ENCODE measurements at places on chromosomes 7 and 10.

- no peak for DNase-seq
Observed at GRCh38 chr7:71574153-71574860, 442.4 kb downstream of the GALNT17 start.

DNA sequence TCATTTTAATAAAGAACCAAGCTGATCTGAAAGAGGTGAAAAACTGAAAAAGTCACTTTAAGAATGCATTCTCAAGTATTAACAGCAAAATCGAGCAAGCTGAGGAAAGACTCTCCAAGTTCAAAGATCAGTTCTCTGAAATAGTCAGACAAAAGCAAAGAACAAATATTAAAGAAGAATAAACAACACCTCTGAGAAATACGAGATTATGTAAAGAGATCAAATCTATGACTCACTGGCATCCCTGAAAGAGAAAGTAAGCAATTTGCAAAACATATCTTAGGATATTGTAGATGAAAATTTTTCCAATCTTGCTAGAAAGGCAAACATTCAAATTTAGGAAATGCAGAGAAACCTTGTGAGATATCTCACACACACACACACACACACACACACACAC is 138.4 kb upstream of the HGF start:
- DNase-seq: no peak

DNA sequence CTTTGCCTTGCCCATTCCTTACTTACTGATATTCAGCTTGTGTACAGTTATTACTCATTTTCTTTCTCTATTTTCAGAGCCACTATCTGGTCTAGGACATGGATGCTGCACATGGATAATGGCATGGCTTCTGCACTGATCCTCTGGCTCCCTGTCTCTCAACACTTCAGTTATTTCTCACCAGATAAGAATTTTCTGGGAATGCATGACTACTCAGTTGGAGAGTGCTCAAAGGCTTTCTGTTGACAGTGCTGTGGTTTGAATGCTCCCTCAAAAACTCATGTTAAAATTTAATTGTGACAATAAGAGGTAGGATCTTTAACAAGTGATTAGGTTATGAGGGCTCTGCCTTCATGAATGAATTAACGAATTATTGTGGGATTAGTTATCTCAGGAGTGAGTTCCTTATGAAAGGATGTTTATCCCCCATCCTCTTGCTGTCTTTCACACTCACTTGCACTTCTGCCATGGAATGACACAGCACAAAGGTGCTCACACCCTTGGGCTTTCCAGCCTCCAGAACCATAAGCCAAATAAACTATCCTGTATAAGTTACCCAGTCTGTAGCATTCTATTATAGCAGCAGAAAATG is 16.1 kb upstream of the PIK3CG start:
- no peak for DNase-seq

- no peak for DNase-seq
Observed at GRCh38 chr7:1397491-1398327, 61.6 kb downstream of the MICALL2 start.

DNA sequence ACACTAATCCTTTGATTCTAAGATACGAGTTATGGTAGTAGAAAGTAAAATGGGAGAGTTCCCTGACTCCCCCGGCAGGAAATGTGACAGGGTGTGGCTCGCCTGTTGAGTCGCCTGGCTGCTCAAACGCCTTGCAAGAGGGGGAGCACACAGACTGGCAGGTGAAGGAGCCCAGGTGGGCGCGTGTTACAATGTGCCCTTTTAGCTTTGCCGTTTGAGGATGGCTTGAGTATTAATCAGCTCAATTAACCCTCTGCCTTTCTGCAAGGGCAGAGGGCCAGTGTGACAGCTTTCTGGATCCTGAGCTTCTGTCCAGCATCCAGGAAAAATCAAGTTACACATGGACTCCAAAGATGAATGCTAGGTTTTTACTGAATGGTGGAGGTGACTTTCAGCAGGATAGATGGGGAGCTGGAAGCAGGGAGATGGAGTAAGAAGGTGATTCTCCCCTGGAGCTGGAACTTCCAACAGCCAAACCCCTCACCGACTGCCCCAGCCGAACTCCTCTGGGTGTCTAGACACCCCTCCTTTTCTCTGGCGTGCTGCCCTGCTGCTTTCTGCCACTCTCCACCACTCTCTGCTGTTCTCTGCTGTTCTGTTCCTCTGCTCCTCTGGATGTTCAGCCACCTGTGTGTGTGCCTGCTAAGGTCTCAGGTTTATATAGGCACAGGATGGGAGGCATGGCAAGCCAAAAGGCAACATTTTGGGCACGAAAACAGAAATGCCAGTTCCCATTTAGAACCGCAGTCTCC is 548.8 kb upstream of the KCND2 start:
- DNase-seq: no peak

DNA sequence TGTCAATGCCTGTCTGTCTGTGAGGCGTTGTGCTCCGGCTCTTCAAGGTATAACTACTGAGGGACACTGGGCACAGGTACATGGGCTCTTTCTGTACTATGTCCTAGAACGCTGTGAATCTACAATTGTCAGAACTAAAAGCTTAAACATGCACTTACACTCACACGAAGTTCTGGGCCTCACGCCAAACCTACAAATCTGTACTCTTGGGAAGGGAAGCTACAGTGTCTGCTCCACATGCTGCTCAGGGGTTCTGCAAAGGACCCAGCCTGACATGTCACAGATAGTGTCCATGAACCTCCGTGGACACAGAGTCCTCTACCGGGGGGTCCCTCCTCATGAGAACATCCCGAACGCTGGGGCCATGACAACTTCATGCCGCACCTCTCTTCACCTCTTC is 268.7 kb downstream of the WDR37 start:
- no peak for DNase-seq

DNA sequence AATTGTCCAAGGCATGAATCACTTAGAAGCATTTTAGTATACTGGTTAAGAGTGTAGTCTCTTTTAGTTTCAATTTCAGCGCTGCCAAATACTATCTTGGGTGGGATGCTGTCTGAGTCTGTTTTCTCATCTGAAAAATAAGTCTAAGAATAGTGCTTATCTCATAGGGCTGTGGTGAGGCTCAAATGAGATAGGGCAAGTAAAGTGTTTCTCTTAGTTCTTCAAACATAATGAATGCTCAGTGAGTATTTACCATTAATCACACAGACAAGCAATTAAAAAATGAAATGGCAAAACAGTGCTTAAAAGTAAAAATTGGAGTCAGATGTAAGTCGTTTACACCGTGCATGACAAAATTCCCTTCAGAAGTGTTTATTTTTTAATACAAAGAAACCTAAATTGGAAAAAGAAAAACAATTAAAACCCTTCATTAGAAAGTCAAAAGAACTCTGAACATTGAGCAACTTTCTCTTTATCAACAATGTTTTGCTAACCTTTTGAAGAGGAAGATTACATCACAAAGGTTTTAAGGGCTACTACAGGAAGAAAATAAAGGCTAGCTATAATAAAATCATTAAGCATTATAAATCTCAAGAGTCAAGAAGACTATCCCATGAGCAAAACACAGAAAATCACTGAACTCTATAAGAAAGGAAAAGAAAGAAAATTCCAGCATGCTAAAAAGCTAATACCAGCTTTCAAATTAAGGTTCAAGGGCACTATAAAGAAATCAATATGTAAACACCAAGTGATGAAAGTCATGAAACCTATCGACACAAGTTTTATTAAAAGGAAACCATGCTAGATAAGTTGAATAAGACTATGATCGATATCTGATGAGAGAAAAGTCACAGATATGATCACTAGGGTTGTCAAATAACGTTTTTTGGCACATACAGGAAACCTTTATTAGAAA is 45.6 kb upstream of the C1GALT1 start:
- DNase-seq: no peak

DNA sequence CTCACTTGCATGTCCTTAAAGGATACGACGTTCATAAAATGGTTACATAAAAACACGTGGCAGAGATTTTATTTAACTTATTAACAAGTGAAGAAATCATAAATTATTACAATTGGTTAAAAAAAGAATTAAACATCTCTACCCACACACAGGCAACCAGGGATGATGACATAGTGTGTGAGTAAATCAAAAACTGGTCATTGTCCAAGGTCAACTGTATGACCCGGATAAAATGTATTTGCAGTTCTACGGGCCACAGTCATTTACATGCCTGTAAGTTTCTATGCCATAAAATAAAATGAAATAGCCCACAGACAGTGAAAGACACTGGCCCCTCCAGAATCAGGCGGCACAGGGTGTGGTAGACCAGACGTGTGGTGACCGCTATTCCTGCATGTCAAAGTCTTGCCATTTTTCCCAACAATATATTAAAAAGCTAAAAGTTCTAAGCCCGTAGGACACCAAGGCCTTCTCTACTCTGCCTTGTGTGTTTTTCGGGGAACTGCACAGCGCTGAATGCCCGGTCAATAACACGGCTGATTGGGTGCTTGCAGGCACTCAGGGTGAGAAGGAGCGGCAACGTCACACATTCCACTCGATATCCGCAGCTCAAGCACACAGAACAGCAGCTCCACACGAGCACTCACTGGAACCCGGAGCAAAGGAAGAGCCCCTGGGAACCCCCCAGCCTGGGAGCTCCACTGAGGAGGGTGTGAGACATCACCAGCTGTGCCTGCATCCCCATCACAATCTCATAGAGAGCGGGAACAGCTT is 143.3 kb upstream of the PPP2R2D start:
- DNase-seq: no peak

- DNase-seq: no peak
Observed at GRCh38 chr7:12889391-12889790, 202.0 kb downstream of the ARL4A start.

- DNase-seq: no peak
Observed at GRCh38 chr10:89655722-89656121, 10.7 kb upstream of the PANK1 start.

- DNase-seq: no peak
Observed at GRCh38 chr7:109343678-109344077, 774.0 kb downstream of the DNAJB9 start.

DNA sequence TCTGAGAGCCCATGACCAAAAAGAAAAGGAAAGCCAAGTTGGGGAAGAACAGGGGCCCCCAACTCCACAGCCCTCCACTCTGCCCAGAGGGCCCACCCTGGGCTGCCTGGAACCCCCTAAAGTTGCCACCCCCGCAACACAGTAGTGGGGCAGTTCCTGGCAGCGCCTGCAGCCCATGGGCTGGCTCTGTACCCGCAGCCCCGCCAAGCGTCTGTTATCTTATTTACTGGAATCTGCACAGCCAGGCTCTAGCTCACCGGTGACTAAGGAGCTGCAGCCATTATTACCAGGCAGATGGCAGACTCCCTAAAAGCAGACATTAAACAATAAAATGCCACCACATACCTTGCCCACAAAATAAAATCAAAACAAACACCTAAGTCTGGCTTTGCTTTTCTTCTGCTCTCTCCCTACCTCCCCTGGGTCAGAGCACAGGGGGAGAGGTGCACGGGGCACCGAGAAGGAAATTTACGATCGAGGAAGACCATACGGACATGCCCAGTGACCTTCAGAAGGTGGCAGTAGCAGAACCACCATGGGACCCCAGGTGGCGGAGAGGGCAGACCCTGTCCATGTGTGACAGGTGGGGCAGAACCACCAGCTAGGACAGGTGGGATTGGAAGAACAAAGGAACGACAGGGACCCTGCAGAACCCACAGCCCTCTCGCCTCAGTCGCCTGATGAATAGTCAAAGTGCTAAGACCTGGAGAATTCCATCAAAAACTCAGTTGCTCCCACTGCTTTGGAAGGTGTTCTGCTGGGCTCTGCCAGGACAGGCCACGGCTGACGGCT is 66.3 kb downstream of the PRKAG2 start:
- peak; percentile 72 for DNase-seq

- DNase-seq: no peak
Observed at GRCh38 chr10:65581426-65582026, 1344.3 kb upstream of the LRRTM3 start.

DNA sequence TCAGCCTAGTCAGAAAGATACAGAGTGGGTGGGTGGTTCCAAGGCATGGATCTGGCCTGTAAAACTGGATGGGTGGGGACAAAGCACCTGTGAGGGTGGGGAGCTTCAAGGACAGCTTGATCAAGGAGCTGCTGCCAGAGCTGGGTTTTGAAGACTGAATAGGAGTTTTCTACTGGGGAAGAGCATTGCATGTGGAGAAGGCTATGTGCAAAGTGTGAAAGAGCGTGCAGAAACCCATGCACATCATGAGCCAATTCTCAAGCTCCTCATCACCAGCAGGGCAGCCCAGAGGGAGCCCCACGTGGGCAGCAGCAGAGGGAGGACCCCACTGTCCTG is 58.6 kb downstream of the PDGFA start:
- no peak for DNase-seq

GRCh38 chr7:101562531-101563197 is 66.4 kb downstream of the MYL10 start:
- DNase-seq: no peak

DNA sequence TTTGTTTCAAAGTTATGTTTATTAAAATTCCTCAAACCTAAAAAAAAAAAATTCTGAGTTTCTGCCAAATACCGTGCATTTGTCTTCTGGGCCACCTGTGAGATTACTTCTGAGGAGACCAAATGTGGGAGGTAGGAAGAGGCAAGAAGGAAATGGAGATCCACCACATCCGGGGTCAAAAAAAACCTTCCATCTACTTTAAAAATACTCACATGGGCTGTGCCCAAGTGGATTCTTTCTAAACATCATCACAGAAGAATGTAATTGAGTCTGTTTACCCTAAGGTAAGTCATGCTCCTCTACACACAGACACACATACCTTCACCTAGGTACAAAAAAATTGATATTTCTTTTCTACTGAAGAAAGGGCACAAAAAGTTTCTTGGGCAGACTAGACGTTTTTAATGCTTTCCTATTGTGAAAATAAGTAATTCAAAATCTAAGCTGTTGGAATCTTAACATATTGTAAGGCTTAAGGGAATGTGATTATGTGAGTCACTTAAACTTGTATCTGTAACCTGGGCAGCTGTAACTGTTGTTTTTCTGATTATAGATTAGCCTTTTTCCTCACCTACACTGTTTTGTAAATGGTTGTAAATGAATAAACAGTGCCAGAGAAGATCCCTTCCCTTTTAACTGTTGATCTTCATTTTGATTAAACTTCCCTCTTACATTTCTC is 19.1 kb upstream of the SPOCK2 start:
- DNase-seq: no peak

- no peak for DNase-seq
Observed at GRCh38 chr10:102231357-102232318, 5.5 kb downstream of the ELOVL3 start.

DNA sequence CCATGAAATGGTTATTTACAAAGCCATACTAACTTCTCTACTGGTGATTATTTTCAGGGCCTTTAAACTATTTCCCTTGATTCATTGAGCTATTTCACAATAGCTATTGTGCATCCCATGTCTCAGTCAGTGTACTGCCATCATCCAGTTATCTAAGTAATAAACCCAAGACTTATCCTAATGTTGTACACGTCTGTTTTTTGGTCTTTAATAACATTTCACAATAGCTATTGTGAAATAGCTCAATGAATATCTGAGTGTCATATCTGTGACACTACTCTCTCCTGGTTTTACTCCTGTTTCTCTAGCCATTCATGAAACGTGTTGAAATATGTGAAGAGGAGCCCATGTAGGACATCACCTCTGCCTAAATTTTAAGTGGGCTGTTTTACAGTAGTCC is 36.5 kb upstream of the TMEM140 start:
- DNase-seq: no peak

- no peak for DNase-seq
Observed at GRCh38 chr10:77842652-77843212, 83.8 kb downstream of the DLG5 start.
